ENCODE measurements at places on chromosomes 2 and 18.

GRCh38 chr2:98730053-98730706 lies 752 bp downstream of the MGAT4A start:
- DNase-seq, result no peak

DNA sequence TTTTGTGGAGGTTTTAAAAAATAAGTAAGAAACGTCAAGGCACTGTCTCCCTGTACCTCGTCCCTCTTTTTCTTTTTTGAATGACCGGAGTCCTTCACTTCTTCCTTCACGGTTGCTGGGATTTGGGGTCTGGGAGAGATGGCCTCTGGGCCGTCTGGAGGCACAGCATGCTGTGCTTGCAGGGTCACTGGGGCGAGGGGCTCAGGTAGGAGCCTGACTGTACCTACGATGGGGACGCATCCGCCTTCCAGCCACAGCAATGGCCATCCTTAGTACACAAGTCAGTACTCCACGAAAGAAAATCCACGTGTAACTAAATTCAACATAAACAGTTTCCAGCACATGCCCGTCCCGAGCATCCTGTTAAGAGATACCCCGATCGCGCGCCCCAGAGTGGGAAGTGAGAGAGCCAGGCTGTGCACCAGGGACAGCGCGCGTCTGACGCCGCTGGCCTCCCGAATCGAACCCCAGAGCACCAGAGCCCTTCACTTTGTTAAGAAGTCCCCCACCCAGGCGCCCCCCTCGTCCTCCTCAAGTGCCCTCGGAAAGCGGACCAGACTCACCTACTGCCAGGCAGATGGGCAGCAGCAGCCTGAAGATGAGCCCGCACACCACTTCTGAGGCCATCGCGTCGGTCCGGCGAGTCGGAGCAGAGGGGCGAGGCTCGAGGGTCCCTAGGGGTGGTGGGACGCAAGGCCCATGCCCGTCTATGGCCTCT lies 1.2 kb downstream of the PIEZO2 start:
- no peak for DNase-seq

DNA sequence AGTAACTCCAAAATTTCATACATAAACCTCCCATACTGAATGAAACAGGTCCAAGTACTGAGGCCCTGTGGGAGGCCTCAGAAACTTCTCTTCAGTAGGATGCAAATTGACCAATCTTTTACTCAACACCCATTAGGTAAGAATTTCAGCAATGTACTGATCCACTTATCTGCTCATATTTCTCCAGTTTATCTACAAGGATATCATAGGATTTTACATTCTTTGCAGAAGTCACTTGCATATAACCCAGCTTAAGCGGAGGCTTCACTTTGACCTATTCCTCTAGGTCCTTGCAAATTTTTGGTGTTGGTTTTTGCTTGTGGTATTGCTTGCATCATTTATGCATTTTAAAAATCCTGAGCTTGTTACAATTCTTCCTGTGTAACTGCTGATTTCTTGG lies 28.8 kb upstream of the SLC3A1 start:
- DNase-seq, result no peak

- DNase-seq, result no peak
These were observed 56.8 kb downstream of the CCNT2 start for GRCh38 chr2:134975281-134976009.

DNA sequence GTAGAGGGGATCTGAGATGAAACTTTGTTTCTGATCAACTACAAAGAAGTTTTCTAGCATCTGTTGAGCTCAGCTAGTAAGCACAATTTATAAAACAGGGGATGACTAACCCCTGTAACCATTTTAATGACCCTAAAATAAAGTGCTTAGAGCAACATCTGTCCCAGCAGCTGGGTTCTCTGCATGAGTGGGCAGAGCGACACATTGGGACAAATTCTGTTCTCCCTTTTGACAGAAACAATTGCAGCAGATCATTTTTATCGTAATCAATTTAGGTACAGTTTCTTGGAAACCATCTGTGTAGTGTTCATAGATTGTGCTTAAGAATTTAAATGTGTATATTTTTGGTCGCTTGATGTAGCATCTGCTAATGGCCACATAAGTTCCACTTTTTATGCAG lies 678.0 kb downstream of the RNF144A start:
- no peak for DNase-seq

- no peak for DNase-seq
These were observed 69.4 kb downstream of the TWSG1 start for GRCh38 chr18:9403795-9404564.

- no peak for DNase-seq
These were observed 21.3 kb upstream of the TTN start for GRCh38 chr2:178828486-178828881.

GRCh38 chr2:168666339-168666738 lies 136.1 kb upstream of the NOSTRIN start:
- peak; percentile 23 for DNase-seq

DNA sequence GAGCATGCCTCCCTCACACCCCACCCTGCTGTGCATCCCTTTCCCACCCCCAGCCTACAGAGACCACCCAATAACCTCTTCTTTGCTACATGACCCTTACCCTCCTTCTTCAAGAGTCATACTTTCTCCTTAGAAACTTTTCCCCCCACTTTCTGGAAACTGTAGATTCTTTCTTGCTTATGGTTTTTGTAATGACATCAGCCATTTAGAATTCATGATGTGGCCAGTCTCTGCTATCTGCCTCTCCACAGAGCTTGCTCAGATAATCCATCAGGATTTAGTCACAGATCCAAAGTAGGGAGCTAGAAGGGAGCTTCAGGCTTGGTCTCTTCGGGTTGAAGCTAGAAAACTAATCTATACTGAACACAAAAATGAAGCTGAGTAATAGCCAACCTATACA lies 36.5 kb downstream of the GALM start:
- DNase-seq, result peak; percentile 82

DNA sequence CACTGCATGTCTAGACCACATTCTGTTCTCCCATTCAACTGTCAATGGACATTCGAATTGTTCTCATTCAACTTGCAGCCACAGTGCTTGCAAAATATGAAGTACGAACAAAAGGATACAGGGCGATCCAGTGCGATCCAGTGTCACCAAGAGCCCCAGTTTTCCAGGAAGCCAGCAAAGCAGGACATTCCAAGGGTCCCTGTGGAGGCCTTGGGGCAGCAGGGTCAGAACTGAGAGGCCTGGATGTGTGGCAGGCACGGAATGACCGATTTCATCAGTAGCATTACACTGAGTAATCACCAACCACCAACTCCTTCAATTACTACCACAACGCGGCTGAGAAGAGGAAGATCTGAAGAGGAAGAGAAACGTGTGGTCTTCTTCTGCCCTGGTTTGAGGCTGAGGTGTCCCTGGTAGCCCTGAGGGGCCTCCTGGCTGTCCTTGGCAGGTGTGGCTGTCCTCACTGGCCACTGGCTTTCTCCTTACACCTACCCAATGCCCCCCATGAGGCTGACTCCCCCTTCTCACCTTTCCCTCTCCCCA lies 172.7 kb upstream of the FHL2 start:
- DNase-seq, result no peak

DNA sequence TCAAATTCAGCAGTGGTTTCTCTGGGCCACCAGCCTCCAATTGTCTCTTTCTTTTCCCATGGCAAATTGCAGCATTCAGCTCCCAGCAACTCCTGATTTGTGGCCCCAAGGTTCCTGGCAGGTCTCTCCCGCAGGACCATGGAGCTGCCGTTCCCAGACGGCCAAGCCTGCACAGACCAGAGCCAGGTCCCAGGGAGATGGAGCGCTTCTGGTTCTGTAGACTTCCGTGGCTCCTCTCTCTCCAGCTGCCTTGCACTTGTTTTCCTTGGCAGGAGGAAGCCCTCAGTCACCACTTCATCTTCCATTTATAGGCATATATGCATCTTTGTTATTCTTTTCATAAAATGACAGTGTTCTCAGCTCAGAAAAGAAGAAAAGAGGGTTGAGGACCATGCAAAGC lies 21.7 kb downstream of the TNP1 start:
- peak; percentile 21 for DNase-seq

Measured in AG04450 (cell line).